ENCODE measurements at places on chromosomes 3 and 15. TPM values are rescaled to one million over a fixed set of nuclear protein-coding genes. Genes with fewer than 3 reads are reported as not detected.

ALPK3 gene
- total RNA-seq, result 0.07 TPM

ZNF660 gene
- 1.1 TPM for total RNA-seq

CACNA1D gene
- not detected for total RNA-seq

GCSAM gene
- 5.2 TPM for total RNA-seq

PPARG gene
- total RNA-seq, result 0.14 TPM
